ENCODE measurements at places on chromosomes 6 and 20.

DNA sequence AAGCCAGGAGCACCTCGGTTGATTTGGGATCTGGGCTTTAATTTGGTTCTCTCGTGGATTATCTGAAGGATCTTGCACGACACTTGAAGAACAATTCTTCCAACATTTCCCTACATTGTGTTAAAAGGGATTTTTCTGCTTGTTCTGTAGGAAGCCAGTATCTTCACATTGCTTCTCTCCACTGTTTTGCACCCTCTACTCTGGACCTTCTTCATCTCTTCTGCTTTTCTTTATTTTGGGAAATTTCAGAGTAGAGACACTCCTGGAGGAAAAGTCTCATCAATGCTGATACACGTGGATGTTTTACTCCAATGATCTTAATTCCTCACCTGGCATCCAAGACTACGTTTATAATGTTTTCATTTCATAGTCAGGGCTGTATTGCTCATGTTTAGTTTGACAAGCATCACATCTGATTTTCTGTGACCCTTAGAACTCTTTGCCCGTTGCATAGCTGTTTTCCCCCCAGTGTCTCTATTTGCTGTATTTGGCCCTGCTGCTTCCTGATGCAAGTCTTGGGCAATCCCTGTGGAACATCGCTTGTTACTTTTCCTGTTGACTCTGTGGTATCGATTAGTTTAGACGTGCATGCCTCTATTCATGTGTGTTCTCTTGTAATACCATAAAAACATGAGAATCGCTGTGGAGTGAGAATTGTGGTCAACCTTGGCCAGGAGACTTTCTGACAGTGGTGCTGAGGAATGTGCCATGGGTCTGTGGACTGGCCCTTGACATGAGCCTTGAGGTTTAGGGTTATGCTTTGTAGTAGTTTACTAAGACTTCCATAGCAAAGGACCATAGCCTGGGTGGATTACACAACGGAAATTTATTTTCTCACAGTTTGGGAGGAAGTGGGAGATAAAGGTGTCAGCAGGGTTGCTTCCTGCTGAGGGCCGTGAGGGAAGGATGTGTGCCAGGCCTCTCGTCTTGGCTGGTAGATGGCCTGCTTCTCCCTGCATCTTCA is 12.5 kb downstream of the PLCB1 start:
- DNase-seq, result peak; percentile 68

- no peak for DNase-seq
Measured at GRCh38 chr6:44298864-44299263, 14.3 kb downstream of the AARS2 start.

DNA sequence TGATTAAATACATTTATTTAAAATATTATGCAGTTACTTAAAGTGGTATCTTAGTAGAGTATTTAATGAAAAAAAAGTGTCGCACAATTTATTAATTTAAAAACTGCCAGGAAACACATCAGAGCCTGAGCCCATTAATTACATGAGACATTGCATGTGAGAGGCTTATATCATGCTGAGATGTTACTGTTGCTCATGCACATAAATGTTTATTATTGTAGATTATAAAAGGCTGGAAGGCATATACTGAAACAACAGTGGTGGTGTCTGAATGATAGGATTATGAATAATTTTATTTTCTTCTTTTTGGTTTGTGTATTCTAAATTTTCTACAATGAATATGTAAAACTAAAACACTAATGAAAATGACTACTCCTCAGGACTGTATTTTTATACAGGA is 45.7 kb upstream of the TXNDC5 start:
- no peak for DNase-seq

- DNase-seq, result no peak
Measured at GRCh38 chr20:37869334-37869861, 33.5 kb upstream of the VSTM2L start.

GRCh38 chr6:133973109-133973971 is 20.3 kb downstream of the TBPL1 start:
- peak; percentile 39 for DNase-seq

GRCh38 chr6:95578106-95578410 is 723 bp downstream of the MANEA start:
- DNase-seq, result no peak

DNA sequence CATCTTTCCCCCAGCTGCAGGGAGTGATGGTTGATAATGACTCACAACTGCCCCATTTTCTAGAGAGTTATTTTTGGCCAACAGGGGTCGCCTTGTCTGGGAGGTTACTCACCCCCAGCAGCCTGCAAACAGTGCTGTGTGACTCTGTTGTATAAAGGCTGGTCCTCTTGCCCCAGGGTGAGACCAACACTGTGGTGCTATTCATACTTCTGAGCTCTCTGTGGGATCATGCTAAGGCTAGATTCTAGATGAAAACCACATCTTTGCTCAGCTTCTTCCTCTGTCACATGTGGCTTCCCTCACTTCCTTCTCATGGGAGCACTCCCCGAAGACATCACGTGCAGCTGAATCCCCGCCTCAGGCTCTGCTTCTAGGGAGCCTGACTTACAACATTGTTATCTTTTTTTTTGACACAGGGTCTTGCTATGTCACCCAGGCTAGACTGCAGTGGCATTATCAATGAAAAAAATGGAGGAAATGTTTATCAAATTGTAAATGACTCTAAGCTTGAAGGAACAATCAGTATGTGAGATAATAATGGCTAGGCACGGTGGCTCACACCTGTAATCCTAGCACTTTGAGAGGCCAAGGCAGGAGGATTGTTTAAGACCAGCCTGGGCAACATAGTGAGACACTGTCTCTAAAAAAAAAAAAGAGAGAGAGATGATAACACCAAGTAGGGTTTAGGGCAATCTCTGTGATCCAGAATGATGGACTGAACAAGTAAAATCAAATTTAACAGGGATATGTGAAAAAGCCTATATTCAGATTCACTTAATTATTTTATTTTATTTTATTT is 55.7 kb upstream of the SLC23A2 start:
- DNase-seq, result peak; percentile 42

DNA sequence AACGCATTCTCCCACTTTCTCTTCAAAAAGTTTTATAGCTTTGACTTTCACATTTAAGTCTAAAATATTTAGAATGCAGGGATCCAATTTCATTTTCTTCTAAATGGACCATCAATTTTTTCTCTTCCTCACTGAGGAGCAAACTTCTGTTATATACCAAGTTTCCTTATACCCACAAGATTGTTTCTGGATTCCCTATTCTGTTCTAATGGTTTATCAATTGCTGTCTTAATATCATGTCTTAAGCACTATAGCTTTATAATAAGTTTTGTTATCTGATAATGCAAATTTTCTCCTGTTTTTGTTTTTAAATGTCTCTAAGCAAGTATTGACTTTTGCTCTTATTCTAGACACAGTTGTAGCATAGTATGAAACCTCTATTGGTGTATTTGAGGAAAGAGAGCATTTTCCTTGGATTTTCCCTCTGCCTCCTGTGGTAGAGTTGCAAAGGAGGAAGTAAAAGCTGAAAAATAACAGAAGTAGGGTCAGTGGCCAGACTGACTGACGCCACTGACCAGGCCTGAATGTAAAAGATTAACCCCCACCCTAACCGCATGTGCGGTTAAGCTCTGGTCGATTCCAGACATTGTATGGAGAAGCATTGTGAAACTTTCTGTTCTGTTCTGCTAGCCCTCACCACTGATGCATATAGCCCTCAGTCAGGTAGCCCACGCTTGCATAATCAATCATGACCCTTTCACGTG is 40.3 kb downstream of the GPX5 start:
- DNase-seq, result no peak

DNA sequence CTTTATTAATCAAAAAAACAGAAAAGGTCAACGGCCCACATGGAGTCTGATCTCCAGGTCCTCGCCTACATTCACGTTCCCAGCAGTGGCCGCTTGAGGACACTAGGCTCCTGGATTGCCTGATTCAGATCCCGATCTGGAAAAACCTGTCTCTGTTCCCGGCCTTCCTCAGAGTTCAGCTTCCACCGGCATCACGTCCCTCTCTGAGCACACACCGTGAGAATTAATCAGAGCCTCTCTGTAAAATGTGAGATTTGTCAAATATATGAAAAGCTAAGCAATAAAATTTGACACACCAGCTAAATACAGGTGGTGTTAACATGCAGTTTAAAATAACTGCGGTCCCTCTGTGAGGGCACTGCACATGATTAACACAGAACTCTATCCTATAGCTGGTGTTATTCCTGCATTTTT is 122.8 kb upstream of the COL21A1 start:
- DNase-seq, result peak; percentile 17

DNA sequence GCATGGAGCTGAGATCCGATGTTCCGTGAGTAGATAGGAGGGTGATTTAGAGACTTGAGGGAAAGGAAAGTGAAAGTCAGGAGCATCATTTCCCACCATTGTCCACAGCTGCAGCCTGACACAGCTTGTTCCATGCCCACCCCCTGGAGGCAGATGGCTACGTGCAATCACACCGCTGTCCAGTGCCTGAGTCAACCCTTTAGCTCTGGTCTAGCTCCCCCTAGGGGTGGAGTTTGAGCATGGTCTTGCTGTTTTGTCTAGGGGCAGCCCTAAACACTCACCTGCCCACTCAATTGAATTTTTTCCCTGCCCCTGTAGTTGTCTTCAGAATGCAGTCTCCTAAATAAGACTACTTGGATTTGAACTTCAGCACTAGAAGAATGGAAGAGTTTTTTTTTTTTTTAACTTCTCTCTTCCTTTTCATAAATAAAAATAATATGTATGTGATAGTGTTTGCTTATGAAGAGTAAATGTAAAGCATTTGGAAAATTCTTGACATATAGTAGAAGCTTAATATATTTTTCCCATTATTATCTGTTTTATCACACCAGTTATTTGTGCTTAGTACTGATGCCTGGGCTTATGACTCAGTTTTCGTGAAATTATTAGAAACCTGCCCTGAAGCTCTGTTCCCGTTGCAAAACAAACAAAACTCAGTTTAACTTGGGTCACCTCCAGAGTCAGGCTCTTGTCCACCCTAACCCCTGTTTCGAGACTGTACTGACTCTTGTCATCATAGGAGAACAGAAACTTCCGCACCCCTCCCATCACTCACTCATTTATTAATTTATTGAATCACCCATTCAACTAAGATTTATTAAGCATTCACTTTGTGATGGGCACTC is 814.8 kb downstream of the MAFB start:
- DNase-seq, result no peak

- no peak for DNase-seq
Measured at GRCh38 chr20:17172836-17173516, 53.9 kb upstream of the PCSK2 start.

GRCh38 chr20:10978713-10979112 is 304.9 kb upstream of the JAG1 start:
- no peak for DNase-seq

DNA sequence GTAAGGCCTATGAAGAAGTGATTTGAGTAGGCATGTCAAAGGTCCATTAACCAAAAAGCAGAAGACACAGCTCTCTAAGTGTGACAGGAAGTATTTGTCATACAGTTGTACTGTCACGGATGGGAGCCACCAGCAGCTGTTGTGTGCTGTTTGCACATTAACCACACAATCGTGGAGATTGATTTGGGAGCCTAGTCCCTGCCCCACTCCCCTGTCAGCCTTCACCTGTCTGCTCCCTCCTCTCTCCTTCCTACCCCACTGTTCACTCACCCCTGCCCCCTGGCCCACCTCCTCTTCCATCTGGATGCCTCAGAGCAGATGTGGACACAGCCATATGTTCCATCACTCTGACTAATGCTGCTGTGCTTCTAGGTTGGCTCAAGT is 124.7 kb upstream of the SPACA1 start:
- DNase-seq, result no peak

GRCh38 chr20:17966432-17967310 is 1.9 kb downstream of the SNX5 start:
- DNase-seq, result peak; percentile 64

- no peak for DNase-seq
Measured at GRCh38 chr20:5621305-5621704, 128.9 kb upstream of the SHLD1 start.

DNA sequence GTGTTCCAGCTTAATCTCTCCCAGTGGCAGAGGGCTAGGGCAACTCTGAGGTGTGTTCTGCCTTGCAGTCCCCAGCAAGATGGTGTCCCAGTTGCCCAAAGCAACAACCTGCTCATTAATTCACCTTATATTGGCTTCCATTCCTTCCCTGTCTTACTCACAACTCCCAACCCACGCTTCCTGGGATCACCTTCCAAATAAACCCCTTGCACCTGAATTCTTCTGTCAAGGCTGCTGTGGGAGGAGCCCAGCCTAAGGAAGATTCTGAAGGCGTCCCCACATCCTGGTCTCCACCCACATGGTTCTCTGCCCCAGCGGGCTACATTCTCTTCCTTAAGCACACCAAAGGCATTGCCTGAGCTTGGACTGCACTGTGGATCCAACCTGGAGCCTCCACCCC is 116.6 kb upstream of the MAFB start:
- DNase-seq, result no peak

- DNase-seq, result peak; percentile 26
Measured at GRCh38 chr6:99905209-99906106, 88.6 kb downstream of the MCHR2 start.

GRCh38 chr6:4774715-4775493 is 1.3 kb upstream of the CDYL start:
- DNase-seq, result no peak

DNA sequence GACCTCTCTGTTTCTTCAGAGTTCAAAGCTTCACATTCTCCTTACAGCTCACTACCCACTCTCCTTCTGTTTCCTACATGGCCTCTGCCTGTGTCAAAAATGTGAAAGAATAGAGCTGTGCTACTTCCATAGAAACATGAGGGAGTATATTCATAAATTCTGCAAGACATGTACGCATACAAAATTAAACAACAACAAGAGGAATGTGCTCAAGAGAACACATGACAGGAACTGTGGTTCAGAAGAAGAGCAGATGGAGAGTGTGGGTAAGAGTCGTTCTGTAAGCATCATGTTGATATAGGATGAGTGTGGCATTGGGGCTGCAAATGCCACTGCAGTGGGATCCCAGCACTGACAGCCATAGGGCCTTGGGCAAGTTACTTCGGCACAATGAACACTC is 266.6 kb upstream of the SASH1 start:
- no peak for DNase-seq

Measured in HuH-7.5 (cell line).